ENCODE measurements at places on chromosomes 5 and 9. TPM values are rescaled to one million over a fixed set of nuclear protein-coding genes. Genes with fewer than 3 reads are reported as not detected.

LOX gene
- total RNA-seq = not detected

DBH gene
- not detected for total RNA-seq

UBTD2 gene
- total RNA-seq = 4.6 TPM

SH3TC2 gene
- not detected for total RNA-seq

PRLR gene
- total RNA-seq = not detected

PAEP gene
- not detected for total RNA-seq

GRCh38 chr5:172854451-172854871 lies 20.4 kb downstream of the ERGIC1 start:
- DNase-seq = no peak

- DNase-seq = no peak
Measured at GRCh38 chr5:115932991-115933390, 29.3 kb upstream of the LVRN start.

DNA sequence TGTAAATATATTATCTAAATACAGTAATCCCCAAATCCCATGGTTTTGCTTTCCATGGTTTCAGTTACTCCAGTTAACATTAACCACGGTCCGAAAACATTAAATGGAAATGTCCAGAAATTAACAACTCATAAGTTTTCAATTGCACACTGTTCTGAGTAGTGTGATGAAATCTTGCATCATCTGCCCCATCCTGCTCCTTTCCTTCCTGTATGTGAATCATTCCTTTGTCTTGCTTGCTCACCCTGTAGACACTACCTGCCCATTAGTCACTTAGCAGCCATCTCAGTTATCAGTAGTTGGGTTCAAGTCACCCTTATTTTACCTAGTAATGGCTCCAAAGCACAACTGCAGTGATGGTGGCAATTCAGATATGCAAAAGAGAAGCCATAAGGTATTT lies 1568.5 kb upstream of the WWC1 start:
- DNase-seq = no peak

- DNase-seq = no peak
Measured at GRCh38 chr9:33517373-33517772, 6.7 kb upstream of the ANKRD18B start.

GRCh38 chr9:37215830-37216229 lies 95.5 kb downstream of the ZCCHC7 start:
- no peak for DNase-seq

DNA sequence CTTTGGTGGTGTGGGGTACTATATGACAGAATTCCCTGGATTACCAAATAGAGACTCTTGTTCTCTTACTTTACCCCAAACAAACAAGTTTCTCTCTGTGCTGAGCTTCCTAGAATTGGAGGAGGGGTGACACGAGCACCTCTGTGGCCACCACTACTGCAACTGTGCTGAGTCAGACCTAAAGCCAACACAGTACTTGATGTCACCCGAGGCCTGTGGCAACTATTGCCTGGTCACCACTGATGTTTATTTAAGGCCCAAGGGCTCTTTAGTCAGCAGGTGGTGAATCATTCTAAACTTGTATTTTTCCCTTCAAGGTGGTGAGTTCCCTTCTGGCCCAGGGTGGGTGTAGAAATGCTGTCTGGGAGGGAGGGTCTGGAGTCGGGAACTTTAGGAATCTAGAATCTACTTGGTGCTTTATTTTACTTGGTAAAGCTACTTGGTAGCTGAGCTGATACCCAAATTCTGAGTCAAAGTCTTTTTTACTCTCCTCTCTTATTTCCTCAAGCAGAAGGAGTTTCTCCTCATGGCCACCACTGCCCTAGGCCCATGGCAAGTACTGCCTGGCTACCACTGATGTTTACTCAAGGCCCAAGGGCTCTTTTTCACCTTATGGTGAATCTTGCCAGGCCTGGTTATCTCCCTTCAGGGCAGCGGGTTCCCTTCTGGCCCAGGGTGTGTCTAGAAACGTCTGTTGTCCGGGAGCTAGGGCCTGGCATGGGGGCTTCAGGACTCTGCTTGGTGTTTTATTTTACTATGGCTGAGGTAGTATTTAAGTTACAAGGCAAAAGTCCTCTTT lies 9.8 kb downstream of the LURAP1L start:
- DNase-seq = no peak

GRCh38 chr5:125126050-125126449 lies 379.6 kb upstream of the ZNF608 start:
- DNase-seq = no peak

- no peak for DNase-seq
Measured at GRCh38 chr9:109816490-109816889, 36.5 kb downstream of the PALM2AKAP2 start.

DNA sequence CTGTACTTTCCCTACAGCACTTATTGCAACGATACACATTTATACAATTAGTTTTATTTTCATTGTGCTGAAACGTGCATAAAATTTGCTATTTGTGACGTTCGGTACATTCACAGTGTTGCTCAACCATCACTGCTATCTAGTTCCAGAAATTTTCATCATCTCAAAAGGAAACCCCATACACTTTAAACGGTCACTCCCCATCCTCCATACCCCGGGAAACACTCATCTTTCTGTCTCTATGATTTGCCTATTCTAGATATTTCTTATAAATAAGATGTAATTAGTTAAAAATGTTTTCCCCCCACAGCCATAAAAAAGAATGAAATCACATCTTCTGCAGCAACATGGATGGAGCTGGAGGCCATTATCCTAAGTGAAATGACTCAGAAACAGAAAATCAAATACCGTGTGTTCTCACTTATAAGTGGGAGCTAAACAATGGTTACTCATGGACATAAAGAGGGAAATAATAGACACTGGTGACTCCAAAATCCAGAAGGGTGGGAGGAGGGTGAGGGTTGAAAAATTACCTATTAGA lies 40.2 kb upstream of the TEX48 start:
- DNase-seq = no peak

Measured in activated CD4-positive, alpha-beta memory T cell treated with anti-CD3 and anti-CD28 coated beads for 36 hours (primary cell).